SJSA1 (cell line): ENCODE measurements at places on chromosomes 2 and 18. TPM values are rescaled to one million over a fixed set of nuclear protein-coding genes. Genes with fewer than 3 reads are reported as not detected.

The ANKRD23 gene
- 2.5 and 3.4 TPM in 2 replicates for total RNA-seq

The IL18R1 gene
- total RNA-seq: not detected in 2 replicates

The OR6B2 gene
- total RNA-seq: not detected in 2 replicates

The SYT4 gene
- total RNA-seq: not detected in 2 replicates

The SFTPB gene
- total RNA-seq: not detected in 2 replicates

GRCh38 chr2:239337877-239338484, 62.8 kb downstream of the HDAC4 start:
- DNase-seq: no peak

GRCh38 chr2:162074928-162075688, 1.1 kb upstream of the DPP4 start:
- no peak for DNase-seq

GRCh38 chr2:206212673-206213513, 53.2 kb downstream of the EEF1B2 start:
- DNase-seq: peak; percentile 94

- DNase-seq: no peak
Measured at GRCh38 chr18:55300936-55301531, 287.0 kb downstream of the TCF4 start.

GRCh38 chr18:61322265-61322873, 10.9 kb upstream of the CDH20 start:
- peak; percentile 72 for DNase-seq

DNA sequence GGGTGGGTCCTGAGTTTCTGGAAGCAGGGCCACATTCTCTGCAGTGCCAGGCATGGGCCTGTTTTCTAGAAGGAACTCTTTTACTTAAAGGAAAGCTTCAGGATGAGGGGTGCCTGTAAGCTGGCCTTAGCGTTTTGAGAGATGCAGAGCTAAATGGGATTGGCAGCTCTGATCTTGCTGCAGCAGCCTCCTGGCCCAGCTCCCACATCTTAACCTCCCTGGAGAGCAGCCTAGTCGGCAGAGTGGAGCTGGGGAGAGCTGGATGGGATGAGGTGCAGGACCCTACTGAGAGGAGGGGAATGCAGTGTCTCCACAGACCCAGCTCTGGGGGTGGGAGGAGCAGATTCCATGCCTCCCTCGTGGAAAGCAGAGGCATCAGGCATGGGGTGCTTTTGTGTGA, 52.0 kb downstream of the TMEM17 start:
- DNase-seq: no peak

DNA sequence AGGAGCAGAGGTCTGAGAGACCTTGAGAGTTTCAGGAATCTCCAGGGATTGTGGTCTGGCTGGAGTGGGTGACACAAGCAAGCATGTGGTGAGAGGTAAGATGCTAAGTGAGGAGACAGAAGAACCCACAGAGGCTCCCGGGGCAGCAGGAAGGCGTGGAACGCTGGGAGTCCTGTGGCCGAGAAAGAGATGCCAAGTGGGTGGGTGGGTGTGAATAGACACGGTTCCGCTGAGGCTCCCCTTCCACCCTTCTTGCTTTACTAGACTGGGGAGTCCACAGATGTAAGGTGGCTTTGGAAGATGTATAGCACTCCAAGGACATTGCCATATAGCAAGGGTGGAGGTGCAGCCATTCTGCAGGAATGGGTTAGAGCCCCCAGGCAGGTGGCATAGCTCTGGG, 4.2 kb downstream of the TEX51 start:
- no peak for DNase-seq

- DNase-seq: no peak
Measured at GRCh38 chr2:122960759-122961641, 1064.1 kb upstream of the CNTNAP5 start.

DNA sequence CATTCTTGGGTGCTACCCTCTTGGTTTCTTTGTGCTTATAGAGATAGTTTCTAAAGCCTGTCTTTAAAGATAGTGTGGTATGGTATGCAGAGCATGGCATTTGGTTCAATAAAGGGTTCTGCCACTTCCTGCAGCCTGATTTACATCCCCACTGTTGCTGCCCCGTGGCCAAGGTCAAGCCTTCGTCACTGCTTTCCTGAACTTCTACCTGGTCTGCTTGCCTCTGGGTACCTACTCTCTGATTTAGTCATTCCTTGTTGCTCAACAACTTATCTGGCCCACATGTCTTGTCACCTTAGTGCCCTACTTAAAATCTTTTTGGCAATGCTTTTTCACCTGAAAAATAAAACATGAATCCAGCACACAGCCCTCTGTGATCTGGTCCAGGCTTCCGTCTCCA, 352.9 kb downstream of the LPIN1 start:
- DNase-seq: no peak

DNA sequence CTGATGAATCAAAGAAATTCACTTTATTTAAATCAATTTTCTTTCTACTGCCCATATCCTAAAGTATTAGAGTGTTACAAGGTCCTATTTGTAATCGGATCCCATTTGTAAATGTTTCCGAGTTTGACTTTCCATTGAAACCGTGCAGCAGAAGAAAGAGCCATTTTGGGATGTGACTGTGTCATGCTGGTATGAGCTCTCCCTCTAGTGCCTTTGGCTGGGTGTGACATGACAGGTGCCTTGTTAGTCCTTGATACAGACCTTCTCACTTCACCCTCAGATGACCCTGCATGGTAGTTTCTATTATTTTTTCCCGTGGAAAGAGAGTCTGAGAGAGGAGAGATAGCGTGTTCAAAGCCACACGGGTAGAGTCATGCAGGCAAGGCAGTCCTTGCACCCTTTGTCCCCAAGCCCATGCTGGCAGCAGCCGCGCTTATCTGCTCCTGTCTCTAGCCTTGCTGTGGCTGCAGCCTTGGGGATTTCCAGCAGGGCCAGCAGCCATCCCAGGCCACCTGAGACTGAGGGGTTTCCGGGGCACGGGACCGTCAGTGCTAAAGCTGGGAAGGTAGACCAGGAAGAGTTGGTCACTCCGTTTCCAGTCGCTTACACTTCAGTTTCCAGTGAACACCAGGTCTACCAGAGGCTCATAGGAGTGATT, 21.4 kb downstream of the CHMP1B start:
- DNase-seq: no peak

DNA sequence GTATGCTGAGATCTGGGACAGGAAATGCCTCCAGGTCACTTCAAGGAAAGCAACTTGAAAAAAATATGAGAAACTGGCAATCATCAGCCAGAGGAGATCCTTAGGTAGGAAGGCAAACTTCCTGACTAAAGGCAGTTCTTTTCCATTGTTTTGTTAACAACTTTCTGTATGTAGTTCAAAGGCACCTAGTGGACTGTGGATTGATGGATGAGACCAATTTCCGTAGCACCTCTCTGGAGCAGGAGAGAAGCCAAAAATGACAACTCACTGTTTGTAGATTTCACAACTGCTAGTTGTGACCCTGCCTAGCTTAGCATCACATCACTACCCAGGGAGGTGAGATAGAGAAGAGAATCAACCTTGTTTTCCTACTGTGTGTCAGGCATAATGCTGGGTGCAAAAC, 21.8 kb upstream of the NOSTRIN start:
- no peak for DNase-seq

DNA sequence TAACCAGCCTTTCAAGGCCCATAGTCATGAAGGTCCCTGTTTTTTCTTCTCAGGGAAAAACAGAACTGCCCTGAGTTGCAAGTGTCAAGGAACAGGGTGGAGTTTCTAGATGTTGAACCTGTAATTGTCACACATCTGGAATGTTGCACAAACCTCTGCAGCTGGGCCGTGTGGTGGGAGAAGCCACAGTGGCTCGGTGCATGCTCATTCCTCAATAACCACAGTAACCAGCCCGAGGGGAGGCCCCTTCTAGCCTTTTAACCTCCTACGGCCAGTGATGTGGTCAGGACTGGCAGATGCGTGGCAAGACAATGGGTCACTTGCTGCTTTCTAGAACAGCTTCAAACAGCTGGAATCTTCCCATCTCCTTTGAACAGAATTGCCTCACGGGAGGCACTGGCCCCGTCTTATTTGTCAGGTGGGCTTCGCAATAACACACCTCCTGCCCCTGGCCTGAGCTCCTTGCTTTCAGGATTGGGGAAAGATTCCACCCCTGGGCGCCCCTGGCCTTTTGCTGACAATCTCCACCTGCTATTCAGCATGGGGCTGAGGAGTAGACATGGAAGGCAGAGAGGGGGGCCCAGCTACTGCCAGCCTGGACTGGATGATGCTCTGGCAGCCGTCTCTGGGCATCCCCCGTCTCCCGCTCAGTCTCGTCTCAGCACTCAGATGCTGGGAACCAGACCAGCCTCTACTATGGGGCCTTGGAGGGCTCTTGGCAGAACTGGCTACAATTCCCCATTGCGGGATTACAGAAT, 102.9 kb downstream of the KLHL29 start:
- DNase-seq: peak; percentile 31

DNA sequence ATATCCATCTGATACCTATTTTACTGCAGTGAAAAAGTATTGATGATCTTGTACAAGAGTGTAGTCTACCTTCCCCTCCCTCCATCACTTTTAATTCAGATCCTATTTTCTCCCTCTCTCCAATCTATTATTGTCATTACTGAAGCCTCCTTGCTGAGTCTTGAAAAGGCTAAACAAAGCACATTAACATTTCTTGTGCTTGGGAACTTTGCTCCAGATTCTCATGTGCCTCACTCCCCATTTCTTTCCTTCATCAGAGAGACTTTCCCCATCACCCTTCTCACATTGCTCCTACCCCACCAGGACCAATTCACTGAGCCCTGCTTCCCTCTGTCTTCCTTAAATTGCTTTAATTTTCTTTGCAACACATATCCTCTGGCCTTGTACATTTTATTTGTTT, 736.2 kb upstream of the GCFC2 start:
- no peak for DNase-seq

- DNase-seq: no peak
Measured at GRCh38 chr2:25991965-25992364, 9.7 kb upstream of the KIF3C start.
